Suprapubic skin (tissue), 4 donors: ENCODE measurements at places on chromosomes 2 and 18.

DNA sequence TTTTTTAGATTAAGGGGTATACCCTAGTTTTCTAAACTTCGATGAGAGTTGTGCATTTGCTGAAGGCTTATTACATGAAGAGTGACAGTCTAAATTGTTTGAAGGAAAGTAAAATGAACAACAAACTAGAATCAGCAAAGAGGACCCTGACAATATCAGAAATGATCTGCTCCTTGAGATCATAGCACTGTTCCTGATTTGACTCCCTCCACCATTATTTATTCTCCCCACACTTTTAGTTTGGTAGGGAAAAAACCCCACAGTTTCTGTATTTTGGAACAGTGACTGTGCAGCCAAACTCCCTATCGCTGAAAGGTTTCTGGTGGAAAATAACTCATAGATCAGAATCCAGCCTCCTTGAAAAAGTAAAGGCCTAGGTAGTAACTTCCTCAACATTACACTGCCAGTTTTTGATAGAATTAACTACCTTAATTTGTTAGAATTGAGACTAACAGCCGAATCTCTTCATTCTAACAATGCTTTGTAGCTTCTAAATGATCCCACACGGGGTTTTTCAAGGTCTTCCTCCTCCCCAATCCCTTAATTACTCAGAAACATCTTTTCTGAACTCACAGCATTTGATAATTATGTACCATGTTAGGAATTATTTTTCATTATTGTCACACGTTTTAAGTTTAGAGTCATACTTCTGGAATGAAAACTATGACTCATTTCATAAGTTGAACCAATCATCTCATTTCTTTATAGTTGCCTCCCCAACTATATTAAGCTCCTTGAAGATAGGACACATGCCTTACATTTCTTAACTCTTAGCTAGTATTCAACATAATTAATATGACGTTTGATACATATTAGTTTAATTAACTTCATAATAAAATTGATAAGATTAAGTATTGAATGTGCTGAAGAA, 2.9 kb downstream of the MYL12A start:
- H3K27me3 ChIP-seq, result no peaks in the 10 kb centered on the region
- H3K36me3 ChIP-seq, result peaks cover 23% of the 10 kb centered on the region
- H3K4me3 ChIP-seq, result peak overlapping the region; percentile 71
- peaks cover 52% of the 10 kb centered on the region for H3K4me1 ChIP-seq

GRCh38 chr2:239162141-239162821, 238.5 kb downstream of the HDAC4 start:
- H3K4me3 ChIP-seq, result no peak overlapping the region
- DNase-seq, result peak; percentile 48
- H3K4me1 ChIP-seq, result peaks cover 10% of the 10 kb centered on the region
- H3K27me3 ChIP-seq, result no peaks in the 10 kb centered on the region
- peaks cover 48% of the 10 kb centered on the region for H3K36me3 ChIP-seq

- H3K27me3 ChIP-seq, result no peaks in the 10 kb centered on the region
- no peak for DNase-seq
- no peak overlapping the region for H3K27ac ChIP-seq
Observed at GRCh38 chr2:222535477-222535876, 111.1 kb downstream of the SGPP2 start.

GRCh38 chr2:220510668-220511067, 883.2 kb downstream of the SLC4A3 start:
- no peak overlapping the region for H3K4me3 ChIP-seq
- no peaks in the 10 kb centered on the region for H3K27me3 ChIP-seq
- no peaks in the 10 kb centered on the region for H3K36me3 ChIP-seq
- no peaks in the 10 kb centered on the region for H3K4me1 ChIP-seq

GRCh38 chr2:233247744-233248143, 3.7 kb upstream of the ATG16L1 start:
- H3K27me3 ChIP-seq, result no peaks in the 10 kb centered on the region
- no peak for DNase-seq
- H3K27ac ChIP-seq, result no peak overlapping the region
- no peak overlapping the region for H3K4me3 ChIP-seq
- H3K4me1 ChIP-seq, result peaks cover 7% of the 10 kb centered on the region

DNA sequence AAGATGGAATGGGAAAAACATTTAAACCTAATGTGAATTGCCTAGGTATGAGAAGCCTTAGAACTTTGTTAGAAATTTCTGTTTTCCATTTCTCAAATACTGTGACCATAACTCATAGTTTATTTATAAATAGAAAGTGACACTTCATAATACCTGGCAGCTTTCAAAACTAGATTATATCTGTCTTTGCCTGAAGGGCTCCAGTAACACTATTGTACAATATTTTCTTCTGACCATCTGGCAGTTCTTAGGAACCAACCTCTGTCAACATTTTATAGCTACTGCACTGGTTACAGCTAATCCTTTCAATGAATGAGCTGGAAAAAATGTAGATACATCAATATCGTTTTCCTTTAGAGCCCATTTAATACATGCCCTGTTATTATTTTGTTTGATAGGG, 237.4 kb downstream of the CAMKMT start:
- H3K4me1 ChIP-seq, result no peaks in the 10 kb centered on the region
- H3K27me3 ChIP-seq, result no peaks in the 10 kb centered on the region
- no peak overlapping the region for H3K27ac ChIP-seq

GRCh38 chr2:1341404-1342120, 71.7 kb upstream of the TPO start:
- H3K4me1 ChIP-seq, result no peaks in the 10 kb centered on the region
- no peaks in the 10 kb centered on the region for H3K36me3 ChIP-seq
- no peak for DNase-seq
- no peak overlapping the region for H3K4me3 ChIP-seq
- H3K27ac ChIP-seq, result no peak overlapping the region

- no peak overlapping the region for H3K4me3 ChIP-seq
- no peaks in the 10 kb centered on the region for H3K4me1 ChIP-seq
- no peaks in the 10 kb centered on the region for H3K27me3 ChIP-seq
- H3K27ac ChIP-seq, result no peak overlapping the region
Observed at GRCh38 chr2:217746808-217747207, 256.0 kb downstream of the TNS1 start.

- H3K4me3 ChIP-seq, result no peak overlapping the region
- no peak overlapping the region for H3K27ac ChIP-seq
Observed at GRCh38 chr2:205789906-205790305, 107.6 kb downstream of the NRP2 start.

GRCh38 chr2:95004287-95004686, 21.2 kb upstream of the MAL start:
- DNase-seq, result no peak
- H3K36me3 ChIP-seq, result no peaks in the 10 kb centered on the region
- H3K27me3 ChIP-seq, result peaks cover 6% of the 10 kb centered on the region
- no peak overlapping the region for H3K27ac ChIP-seq
- no peaks in the 10 kb centered on the region for H3K4me1 ChIP-seq
- H3K4me3 ChIP-seq, result no peak overlapping the region

GRCh38 chr2:131145040-131145439, 39.9 kb downstream of the PLEKHB2 start:
- no peak for DNase-seq
- H3K36me3 ChIP-seq, result peaks cover 84% of the 10 kb centered on the region
- H3K4me3 ChIP-seq, result no peak overlapping the region
- H3K27me3 ChIP-seq, result no peaks in the 10 kb centered on the region

GRCh38 chr2:102771114-102771513, 9.3 kb downstream of the TMEM182 start:
- no peaks in the 10 kb centered on the region for H3K4me1 ChIP-seq
- no peaks in the 10 kb centered on the region for H3K36me3 ChIP-seq
- no peaks in the 10 kb centered on the region for H3K27me3 ChIP-seq
- H3K27ac ChIP-seq, result no peak overlapping the region

GRCh38 chr2:231960810-231961348, 634 bp upstream of the DIS3L2 start:
- H3K27ac ChIP-seq, result peak overlapping the region; percentile 77
- H3K36me3 ChIP-seq, result no peaks in the 10 kb centered on the region
- DNase-seq, result no peak
- H3K4me3 ChIP-seq, result peak overlapping the region; percentile 93

DNA sequence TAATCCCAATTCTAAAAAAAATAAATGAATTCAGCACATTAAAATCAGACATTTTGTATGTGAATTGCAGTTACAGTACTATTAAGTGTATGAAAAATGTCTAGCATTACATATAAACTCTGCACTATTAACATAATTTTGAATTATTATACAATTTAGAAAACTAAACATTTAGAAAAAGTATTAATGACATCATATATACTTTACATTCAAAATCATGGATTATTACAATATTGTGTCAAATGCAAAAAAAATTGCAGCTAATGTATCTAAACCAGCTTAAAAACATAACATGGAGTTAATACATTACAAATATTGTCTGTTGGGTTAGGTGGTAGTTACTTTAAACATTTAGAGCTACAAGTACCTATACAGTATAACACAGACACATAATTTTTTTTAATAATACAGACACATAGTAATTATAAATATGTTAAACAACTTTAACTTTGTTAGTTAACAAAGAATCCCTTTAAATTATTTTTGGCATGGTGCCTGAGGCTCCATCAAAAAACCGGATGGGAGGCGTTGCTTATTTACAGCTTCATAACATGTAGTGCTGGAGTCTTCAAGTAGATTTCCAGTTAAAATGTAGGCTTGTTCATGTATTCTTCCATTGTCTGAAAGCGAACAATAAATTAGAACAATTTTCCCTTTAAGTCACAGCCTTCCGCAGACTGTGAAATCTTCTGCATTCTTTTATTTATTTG, 79.1 kb downstream of the AP1S3 start:
- no peak overlapping the region for H3K4me3 ChIP-seq
- no peaks in the 10 kb centered on the region for H3K27me3 ChIP-seq
- no peaks in the 10 kb centered on the region for H3K36me3 ChIP-seq
- H3K4me1 ChIP-seq, result peaks cover 26% of the 10 kb centered on the region
- DNase-seq, result no peak
- no peak overlapping the region for H3K27ac ChIP-seq

- H3K4me3 ChIP-seq, result no peak overlapping the region
- peaks cover 5% of the 10 kb centered on the region for H3K27me3 ChIP-seq
- no peaks in the 10 kb centered on the region for H3K36me3 ChIP-seq
- H3K4me1 ChIP-seq, result no peaks in the 10 kb centered on the region
Observed at GRCh38 chr18:78518805-78519204, 460.8 kb upstream of the SALL3 start.

DNA sequence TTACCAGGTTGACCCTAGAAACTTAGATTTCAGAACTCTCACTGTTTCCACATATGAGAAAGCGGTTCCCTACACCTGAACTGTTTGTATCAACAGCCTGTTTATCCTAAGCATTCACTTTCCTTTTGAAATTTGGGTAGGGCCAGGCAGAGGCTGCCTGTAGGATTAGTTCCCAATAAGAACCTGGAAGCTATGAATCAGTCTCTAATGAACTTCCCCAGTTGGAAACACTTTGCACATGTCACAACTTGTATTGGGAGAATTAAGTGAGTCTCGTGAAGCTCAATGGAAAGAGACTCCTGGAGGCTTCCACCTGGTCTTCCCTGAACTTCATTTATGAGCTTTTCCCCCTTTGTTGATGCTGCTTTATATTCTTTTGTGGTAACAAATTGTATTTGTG, 486.6 kb upstream of the HS6ST1 start:
- H3K4me3 ChIP-seq, result no peak overlapping the region
- H3K27me3 ChIP-seq, result no peaks in the 10 kb centered on the region
- no peaks in the 10 kb centered on the region for H3K36me3 ChIP-seq
- peaks cover 7% of the 10 kb centered on the region for H3K4me1 ChIP-seq

DNA sequence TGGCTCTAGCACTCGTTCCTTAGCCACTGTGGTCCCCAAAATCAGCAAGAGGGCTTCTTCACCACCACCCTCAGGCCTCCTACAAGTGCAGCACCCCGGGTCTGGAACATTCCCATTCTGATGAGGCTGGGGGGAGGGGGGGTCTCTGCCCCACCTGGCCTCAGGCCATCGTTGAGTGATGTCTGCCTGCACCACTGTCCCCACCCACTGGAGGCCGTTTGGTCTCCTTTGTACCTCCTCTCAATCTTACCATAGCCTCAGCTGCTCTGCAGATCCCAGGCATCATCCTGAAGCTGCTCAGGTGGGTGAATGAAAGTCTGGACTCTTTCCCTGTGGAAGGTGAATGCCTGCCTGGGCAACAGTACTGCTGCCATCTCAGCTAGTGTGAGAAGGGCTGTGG, 42.3 kb downstream of the WDR75 start:
- H3K36me3 ChIP-seq, result no peaks in the 10 kb centered on the region
- no peaks in the 10 kb centered on the region for H3K27me3 ChIP-seq
- H3K4me3 ChIP-seq, result no peak overlapping the region
- no peak for DNase-seq
- peaks cover 7% of the 10 kb centered on the region for H3K4me1 ChIP-seq
- H3K27ac ChIP-seq, result no peak overlapping the region

- H3K4me3 ChIP-seq, result no peak overlapping the region
- H3K4me1 ChIP-seq, result peaks cover 16% of the 10 kb centered on the region
- no peak for DNase-seq
- no peaks in the 10 kb centered on the region for H3K36me3 ChIP-seq
- H3K27ac ChIP-seq, result peak overlapping the region; percentile 7
- H3K27me3 ChIP-seq, result no peaks in the 10 kb centered on the region
Observed at GRCh38 chr2:105571445-105571987, 172.7 kb upstream of the FHL2 start.

DNA sequence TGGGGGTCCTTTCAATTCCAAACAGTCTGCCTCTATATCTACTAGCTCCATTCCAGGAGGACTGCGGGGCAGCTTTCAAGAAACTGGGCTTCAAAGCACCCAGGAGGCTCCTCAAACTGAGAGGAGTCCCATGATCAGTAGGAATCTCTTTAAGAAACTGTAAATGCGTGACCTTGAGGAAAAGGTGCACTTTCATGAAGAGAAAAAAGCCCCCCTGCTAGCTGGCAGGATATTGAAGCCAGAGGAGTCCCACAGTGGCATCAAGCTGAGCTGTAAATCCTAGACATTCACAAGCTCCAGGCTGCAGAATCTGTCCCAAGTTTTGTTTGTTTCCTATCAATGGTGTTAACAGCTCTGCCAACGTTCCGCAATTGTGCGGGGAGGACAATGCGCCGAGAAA, 790.1 kb downstream of the SLC4A3 start:
- no peaks in the 10 kb centered on the region for H3K27me3 ChIP-seq
- no peaks in the 10 kb centered on the region for H3K4me1 ChIP-seq
- no peak overlapping the region for H3K27ac ChIP-seq
- DNase-seq, result no peak
- no peaks in the 10 kb centered on the region for H3K36me3 ChIP-seq

DNA sequence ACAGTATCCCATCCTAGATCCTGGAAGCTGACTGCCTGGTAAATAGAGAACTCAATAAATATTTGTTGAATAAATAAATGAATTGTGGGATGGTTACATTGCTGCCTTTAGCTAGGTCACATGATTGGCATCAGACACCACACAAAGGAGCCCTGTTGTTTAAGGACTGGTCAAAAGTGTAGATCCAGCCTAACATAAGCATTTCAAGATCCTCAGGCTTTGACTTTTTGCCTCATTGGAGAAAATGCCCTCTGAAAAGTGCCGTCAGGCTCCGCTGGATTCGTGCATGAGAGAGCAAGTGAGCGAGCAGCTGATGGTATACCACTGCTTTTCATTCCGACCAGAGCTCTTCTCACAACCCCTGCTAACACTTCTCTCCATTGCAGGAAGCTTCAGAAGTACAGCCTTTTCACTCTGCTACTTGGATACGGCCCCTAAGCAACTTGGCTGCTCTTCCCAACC, 1.3 kb upstream of the ZNF24 start:
- DNase-seq, result no peak
- peaks cover 32% of the 10 kb centered on the region for H3K4me1 ChIP-seq
- H3K27me3 ChIP-seq, result no peaks in the 10 kb centered on the region
- peaks cover 2% of the 10 kb centered on the region for H3K36me3 ChIP-seq
- H3K4me3 ChIP-seq, result no peak overlapping the region
- peak overlapping the region; percentile 99 for H3K27ac ChIP-seq
